ENCODE measurements at places on chromosomes 3 and 15.
A peak's percentile ranks its signal among the peaks of the same experiment; 100 is the strongest.

DNA sequence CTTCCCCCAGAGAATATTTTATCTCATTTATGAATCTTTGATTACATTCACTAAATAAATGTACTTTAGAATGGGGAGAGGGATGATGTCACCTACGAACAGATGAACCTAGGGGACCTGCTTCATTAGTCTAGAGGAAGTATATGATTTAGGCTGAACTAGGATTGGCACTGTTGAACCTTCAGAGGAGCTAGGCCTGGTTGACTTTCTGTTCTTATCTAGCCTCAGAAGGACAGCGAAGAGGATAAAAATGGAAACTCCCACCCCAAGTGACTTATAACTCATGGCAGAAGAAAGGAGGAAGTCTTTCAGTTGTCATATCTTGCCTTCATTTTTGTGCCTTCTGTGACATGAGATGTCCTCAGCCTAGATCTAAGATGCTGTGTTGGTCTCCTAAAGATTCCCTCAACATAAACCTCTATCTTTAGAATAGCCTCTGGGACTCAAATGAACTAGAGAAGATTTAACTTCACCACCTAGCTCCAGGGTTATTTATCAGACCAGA, 42.6 kb downstream of the POLG start:
- DNase-seq, result no peak

DNA sequence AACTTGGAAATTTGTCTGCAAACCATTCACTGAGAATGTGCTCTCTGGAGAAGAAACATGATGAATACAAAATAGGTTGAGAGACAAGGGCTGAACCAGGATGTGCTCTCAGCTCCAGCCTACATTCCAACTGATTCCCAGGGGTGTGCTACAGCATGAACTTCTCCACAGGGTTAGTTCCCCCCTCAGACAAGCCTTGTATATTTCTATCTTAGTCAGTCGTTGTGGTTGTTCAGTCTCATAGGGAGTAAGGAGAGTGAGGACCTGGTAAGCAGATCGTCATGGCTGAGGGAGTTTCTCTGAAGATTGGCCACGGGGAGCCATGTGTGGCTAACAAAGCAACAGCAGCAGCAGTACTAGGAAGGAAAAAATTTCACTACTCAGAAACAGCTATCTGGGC, 919.7 kb upstream of the CADM2 start:
- peak; percentile 35 for DNase-seq

- no peak for DNase-seq
Observed at GRCh38 chr15:58386081-58386480, 45.7 kb upstream of the LIPC start.

DNA sequence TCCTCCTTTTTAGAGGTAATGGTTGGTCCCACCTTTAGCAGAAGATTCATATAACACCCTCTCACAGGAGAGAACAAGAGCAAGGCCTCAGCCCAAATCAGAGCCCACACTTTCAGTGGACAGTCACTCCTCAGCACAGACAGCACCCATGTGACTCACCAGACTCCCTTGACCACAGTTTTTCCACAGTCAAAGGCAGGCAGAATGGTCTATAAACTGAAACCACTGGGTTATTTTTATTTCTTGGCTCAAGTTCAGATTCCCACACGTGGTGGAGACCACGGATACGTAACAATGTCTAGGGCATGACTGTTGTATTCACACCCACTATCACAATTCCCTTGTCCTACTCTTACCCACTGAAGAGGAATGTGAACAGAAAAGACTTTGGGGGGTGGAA, 237.8 kb upstream of the UBE2E1 start:
- DNase-seq, result peak; percentile 93

- DNase-seq, result no peak
Observed at GRCh38 chr15:49664716-49665115, 43.9 kb downstream of the DTWD1 start.

DNA sequence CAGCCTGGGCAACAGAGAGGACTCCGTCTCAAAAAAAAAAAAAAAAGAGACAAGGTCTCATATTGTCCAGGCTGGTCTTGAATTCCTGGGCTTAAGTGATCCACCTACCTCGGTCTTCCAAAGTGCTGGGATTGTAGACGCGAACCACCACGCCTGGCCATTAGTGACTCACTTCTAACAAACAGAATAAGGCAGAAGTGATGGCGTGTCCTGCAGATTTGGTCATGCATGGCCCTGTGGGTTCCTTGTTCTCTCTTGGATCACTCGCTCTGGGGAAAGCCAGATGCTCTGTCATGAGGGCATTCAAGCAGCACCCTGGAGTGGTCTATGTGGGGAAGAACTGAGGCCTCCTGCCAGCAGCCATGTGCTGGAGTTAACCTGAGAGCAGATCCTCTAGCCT, 27.4 kb upstream of the TJP1 start:
- no peak for DNase-seq

DNA sequence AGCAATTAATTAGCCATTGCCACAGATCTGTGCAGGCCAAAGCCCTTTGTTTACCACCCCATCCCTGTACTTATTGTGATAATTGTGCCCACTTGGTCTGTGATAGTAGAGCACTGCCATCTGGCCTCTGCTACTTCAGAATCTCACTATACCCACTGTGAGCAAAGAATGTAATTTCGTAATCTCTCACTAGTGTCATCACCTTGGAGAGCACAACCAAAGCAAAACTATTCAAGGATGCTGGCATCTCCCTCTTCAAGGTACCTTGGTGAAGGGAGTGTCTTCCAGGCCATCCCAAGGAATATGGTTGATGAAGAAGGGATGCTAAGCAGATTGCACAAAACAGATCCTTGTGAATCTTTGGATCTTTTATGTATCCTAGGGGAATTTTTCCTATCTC, 34.7 kb upstream of the NOX5 start:
- no peak for DNase-seq

DNA sequence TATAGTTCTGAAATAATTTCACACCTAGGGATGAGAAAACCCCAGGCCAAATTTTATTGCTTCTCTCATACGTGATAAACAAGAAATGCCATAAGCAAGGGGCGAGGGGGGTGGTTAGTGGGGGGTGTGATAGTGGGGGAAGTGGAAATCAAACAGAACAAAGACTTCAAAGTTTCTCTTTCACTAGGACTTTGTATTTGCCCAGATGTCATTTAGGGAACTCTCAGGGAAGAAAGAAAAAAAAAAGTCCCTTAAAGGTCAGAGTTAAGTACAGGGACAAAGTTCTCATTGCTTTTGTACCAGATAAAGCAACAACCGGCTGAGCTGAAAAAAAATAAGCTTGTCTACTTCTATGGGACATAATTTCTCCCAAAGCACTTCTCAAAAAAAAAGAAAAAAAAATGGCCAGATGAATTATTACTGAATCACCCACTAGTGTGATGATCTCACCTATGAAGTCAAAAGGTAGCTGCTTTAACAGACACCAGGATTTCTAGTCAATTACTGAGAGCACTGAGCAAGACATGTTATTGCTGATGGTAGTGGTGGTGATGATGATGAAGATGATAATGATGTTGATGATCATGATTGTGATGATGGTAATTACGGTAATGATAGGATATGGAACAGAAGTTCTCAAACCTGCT, 56.2 kb downstream of the FHIT start:
- DNase-seq, result no peak

GRCh38 chr3:114855839-114856238, 291.2 kb downstream of the ZBTB20 start:
- DNase-seq, result no peak

DNA sequence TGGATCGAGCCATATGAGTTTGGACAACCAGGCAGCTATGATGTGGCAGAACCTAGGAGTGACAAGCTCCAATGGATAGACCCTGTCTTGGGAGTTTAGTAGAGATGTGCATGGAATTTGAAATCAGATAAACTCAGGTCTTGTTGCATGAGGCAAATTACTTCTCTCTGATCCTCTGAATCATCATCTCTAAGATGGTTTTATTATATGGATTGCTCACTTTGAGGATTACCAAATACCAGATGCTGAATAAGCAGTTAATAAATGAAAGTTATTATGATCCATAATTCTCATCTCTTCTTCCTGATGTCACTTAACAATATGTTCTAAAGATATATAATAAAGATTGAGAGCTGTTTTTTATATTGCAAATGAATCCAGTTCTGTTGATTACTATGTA, 622.2 kb downstream of the NTRK3 start:
- no peak for DNase-seq

DNA sequence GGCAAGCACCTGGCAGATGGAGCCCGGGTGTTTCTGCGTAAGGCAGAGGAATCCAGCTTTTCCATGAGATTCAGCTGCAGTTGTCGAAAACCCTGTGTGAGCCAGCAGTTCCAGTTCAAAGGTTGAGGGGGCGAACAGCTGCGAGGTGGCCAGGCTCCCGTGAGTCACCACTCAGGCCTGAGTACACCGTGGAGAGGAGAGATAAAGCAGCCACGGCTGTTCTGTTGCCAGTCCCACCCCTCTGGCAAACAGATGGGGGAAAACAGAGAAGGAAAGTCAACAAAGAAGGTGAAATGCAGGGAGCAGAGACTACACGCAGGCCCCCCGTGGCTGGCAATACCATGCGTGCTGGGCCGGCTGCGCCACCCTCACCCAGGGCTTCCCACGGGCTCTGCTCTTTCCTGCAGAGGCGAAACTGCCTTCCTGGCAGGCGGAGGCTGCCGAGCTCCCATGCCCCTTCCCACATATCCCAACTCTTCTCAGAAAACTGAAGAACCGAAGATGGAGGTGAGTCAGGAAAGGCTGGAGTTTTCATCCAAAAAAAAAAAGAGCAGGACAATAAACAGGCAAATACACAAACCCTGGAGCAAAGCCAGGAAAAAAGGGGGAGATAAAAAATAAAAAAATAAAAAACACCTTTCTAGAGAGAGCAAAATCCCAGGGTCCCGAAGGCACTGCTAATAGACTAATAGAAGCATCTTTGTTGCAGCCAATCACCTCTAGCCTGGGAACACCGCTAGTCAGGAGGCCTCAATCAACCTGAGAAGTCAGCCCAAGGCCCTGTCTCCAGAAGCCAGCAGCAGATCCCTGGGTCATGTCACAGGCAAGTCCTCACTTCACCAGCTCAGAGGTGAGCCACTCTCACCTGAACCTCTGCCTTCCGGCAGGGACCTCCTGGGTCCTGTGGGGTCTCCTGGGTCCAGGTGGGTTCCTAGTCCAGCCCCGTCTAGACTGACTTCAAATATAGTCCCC, 37.7 kb downstream of the FAM174B start:
- peak; percentile 53 for DNase-seq

GRCh38 chr15:34820110-34820509, 24.8 kb upstream of the ACTC1 start:
- DNase-seq, result no peak

GRCh38 chr3:186117521-186118134, 8.7 kb upstream of the ETV5 start:
- no peak for DNase-seq

DNA sequence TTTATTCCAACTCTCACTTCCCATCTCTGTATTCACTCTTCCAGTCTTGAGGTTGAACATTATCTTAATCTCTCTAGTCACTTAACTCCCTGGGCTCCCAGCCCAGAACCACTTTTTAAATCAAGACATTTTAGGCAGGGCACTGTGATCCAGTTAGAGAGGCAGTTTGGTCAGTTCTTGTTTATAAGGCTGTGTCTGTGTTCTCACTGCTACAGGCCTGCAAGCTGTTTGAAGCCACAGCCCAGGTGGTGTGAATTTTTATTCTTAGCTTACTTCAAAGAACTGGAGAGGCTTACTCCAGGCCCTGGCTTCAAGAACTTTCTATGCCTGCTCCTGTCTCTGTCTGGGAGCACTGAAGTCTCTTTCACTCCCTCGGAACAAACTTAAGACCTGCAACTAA, 906.1 kb downstream of the CADM2 start:
- no peak for DNase-seq

GRCh38 chr3:14210843-14211594, 32.4 kb downstream of the LSM3 start:
- DNase-seq, result peak; percentile 100

- DNase-seq, result no peak
Observed at GRCh38 chr3:170033489-170033888, 4.3 kb upstream of the GPR160 start.

- DNase-seq, result no peak
Observed at GRCh38 chr3:154364849-154365248, 40.6 kb upstream of the DHX36 start.

DNA sequence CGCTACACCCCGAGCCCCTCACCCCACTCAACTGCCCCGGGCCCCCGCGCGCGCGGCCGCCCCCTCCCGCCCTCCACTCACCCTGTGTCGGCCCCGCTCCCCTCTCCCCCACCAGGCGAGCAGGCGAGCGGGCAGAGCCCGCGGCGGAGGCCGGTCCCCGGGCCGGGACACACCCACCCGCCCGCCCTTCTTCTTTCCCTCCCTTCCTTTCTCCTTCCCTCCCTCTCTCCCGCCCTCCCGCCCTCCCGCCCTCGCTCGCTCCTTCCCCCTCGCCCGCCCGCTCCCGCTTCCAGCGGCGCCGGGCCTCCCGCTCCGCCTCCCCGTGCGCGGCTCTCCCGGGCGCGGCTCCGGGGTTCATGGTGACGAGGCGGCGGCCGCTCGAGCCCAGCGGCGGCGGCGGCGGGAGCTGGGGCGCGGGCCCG, at the start of gene CTDSPL:
Gene CTDSPL (plus strand): TSS at position 261 of the 422 bp plus-strand sequence. CDS start 320 bp downstream, outside the sequence.
- DNase-seq, result peak; percentile 67

DNA sequence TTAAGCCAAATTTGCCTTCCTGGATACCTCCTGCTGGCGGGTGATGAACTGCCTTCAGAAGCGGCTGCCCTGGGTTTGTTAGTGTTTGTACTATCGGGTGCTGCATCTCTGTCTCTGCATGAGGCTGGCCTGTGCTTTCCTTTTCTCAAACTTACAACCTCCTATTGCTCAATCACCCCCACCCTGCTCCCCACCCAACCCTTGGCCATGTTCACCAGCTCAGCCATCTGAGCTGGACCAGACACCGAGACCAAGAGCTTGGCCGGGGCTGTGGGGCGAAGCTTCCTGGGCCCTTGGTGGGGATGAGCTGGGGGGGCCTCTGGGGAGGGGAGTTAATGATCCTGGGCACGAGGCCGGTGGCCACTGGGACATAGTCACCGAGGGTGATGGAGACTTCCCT, 16.8 kb upstream of the FBLN2 start:
- DNase-seq, result no peak
